ENCODE measurements at places on chromosomes 1 and 21. TPM values are rescaled to one million over a fixed set of nuclear protein-coding genes. Genes with fewer than 3 reads are reported as not detected.

KRTCAP2 gene
- polyA plus RNA-seq: 85.3 TPM

ATAD3B gene
- polyA plus RNA-seq: 12.0 TPM

CR1 gene
- polyA plus RNA-seq: 0.78 TPM

ADCY10 gene
- polyA plus RNA-seq: 0.18 TPM

TTC39A gene
- polyA plus RNA-seq: 3.9 TPM

FCAMR gene
- not detected for polyA plus RNA-seq

MSH4 gene
- 0.33 TPM for polyA plus RNA-seq

CLCNKA gene
- 1.3 TPM for polyA plus RNA-seq

CD1E gene
- 0.35 TPM for polyA plus RNA-seq

IFNAR1 gene
- polyA plus RNA-seq: 20.9 TPM

RAD54L gene
- polyA plus RNA-seq: 5.5 TPM

SAMD11 gene
- 5.6 TPM for polyA plus RNA-seq

RPAP2 gene
- polyA plus RNA-seq: 13.3 TPM

AKNAD1 gene
- polyA plus RNA-seq: 2.2 TPM

SERINC2 gene
- polyA plus RNA-seq: 35.3 TPM

CD244 gene
- polyA plus RNA-seq: 0.16 TPM

HSD3B1 gene
- 0.09 TPM for polyA plus RNA-seq

LRRC39 gene
- 227 TPM for polyA plus RNA-seq

CFAP107 gene
- polyA plus RNA-seq: 0.99 TPM

AVPR1B gene
- polyA plus RNA-seq: 0.24 TPM

PLA2G2C gene
- polyA plus RNA-seq: 0.05 TPM

CR1L gene
- 0.52 TPM for polyA plus RNA-seq

MAB21L3 gene
- not detected for polyA plus RNA-seq

TBX19 gene
- polyA plus RNA-seq: 1.3 TPM

DPYD gene
- 8.1 TPM for polyA plus RNA-seq

LYPD8 gene
- not detected for polyA plus RNA-seq

MGST3 gene
- polyA plus RNA-seq: 166 TPM

YBEY gene
- polyA plus RNA-seq: 23.4 TPM

CLEC20A gene
- not detected for polyA plus RNA-seq

OVAAL gene
- polyA plus RNA-seq: 0.09 TPM

OR2T11 gene
- not detected for polyA plus RNA-seq

LCE7A gene
- not detected for polyA plus RNA-seq

DHCR24 gene
- 19.2 TPM for polyA plus RNA-seq

NPHS2 gene
- polyA plus RNA-seq: not detected

CD55 gene
- polyA plus RNA-seq: 15.2 TPM

RGS13 gene
- polyA plus RNA-seq: 0.71 TPM

F13B gene
- polyA plus RNA-seq: not detected

DTL gene
- polyA plus RNA-seq: 7.6 TPM

NKAIN1 gene
- 1.3 TPM for polyA plus RNA-seq

KLF17 gene
- polyA plus RNA-seq: 0.13 TPM

PRPF38A gene
- 44.8 TPM for polyA plus RNA-seq

RBM34 gene
- 59.0 TPM for polyA plus RNA-seq

LCE2A gene
- not detected for polyA plus RNA-seq

KCNK1 gene
- polyA plus RNA-seq: 1.3 TPM

SYNC gene
- 48.6 TPM for polyA plus RNA-seq

ACTL8 gene
- not detected for polyA plus RNA-seq

ATF6 gene
- polyA plus RNA-seq: 15.5 TPM

KRTAP11-1 gene
- not detected for polyA plus RNA-seq

CD34 gene
- 147 TPM for polyA plus RNA-seq

FAM72C gene
- polyA plus RNA-seq: 1.1 TPM

TNFAIP8L2 gene
- polyA plus RNA-seq: 1.7 TPM

RPTN gene
- not detected for polyA plus RNA-seq

MARK1 gene
- polyA plus RNA-seq: 10.2 TPM

TRNAU1AP gene
- 19.2 TPM for polyA plus RNA-seq

CDC20 gene
- 14.3 TPM for polyA plus RNA-seq

GNG4 gene
- polyA plus RNA-seq: 0.42 TPM

CFAP74 gene
- 0.24 TPM for polyA plus RNA-seq
